ENCODE measurements at places on chromosomes 16 and 17. TPM values are rescaled to one million over a fixed set of nuclear protein-coding genes. Genes with fewer than 3 reads are reported as not detected.
A peak's percentile ranks its signal among the peaks of the same experiment; 100 is the strongest.

GRCh38 chr16:27378871-27379481 lies 23.0 kb upstream of the IL21R start:
- DNase-seq, result no peak
- no peaks in the 10 kb centered on the region for H3K36me3 ChIP-seq
- no peak overlapping the region for H3K4me3 ChIP-seq
- H3K4me1 ChIP-seq, result peaks cover 6% of the 10 kb centered on the region
- H3K27ac ChIP-seq, result no peak overlapping the region

DNA sequence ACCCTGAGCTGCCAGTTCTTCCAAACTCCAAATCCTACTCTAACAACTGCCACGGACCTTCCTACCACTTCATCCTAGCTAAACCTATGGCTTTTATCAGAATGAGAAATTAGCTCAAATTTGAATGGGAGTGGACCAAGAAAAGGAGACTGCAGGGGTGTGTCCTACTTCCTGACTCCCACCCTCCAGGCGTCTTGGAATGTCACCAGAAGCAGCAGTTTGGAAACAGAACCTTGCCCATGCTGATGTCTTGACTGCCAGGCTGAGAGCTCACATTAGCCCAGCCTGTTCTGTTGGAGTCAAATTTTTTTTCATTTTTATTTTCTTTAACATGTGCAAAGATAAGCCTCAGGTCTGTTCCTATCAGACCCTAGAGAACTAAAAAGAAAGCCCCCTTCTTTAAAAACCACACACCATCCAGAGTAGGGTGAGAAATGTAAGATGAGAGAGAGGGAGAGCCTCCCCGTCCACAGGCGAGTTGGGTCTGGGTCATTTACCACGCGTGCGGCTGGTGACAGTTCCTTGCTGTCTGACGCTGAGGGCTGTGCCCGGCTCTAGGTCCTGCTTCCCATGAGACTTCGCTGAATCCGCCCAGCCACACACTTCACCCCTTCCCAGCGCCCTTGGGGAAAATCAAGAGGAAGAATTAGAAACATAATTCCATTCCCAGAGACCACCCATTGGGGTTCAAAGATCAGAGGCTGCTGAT lies 54.3 kb downstream of the WNT3 start:
- no peak overlapping the region for H3K4me3 ChIP-seq
- H3K27ac ChIP-seq, result peak overlapping the region; percentile 69
- peaks cover 26% of the 10 kb centered on the region for H3K4me1 ChIP-seq
- H3K27me3 ChIP-seq, result no peaks in the 10 kb centered on the region

DNA sequence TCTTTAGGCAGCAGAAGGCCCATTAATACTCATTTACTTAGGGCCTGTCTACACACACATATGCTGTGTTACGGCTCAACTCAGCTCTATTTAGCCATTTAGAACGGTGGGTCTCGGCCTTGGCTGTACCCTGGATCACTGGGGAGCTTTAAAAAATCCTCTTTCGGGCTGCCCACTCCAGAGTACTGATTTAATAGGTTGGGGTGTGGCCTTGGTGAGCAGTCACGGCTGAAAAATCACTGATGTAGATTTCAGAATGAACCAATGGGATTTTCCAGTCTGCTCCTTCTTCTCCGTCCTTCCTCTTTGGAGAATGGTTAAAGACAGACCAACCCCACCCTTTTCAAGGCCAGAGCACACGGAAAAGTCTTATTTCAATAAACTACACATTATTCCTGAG lies 223.5 kb downstream of the CCDC182 start:
- H3K4me1 ChIP-seq, result peaks cover 65% of the 10 kb centered on the region
- H3K36me3 ChIP-seq, result no peaks in the 10 kb centered on the region
- H3K27me3 ChIP-seq, result no peaks in the 10 kb centered on the region
- DNase-seq, result no peak

DNA sequence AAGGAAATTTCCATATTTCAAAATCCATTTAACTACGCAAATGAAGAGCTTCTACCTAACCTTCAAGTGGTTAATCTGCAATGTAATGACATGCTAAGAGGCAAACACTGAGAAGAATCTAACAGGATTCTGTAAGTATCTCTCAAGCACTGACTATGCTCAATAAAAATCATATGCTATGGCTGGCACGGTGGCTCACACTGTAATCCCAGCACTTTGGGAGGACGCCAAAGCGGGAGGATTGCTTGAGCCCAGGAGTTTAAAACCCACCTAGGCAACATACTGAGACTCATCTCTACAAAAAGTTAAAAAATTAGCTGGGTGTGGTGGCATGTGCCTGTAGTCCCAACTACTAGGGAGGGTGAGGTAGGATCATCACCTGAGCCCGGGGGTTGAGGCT lies 32.7 kb downstream of the GNA13 start:
- no peak overlapping the region for H3K4me3 ChIP-seq
- H3K36me3 ChIP-seq, result no peaks in the 10 kb centered on the region
- no peak for DNase-seq
- peaks cover 72% of the 10 kb centered on the region for H3K4me1 ChIP-seq

The SAMD14 gene
- total RNA-seq, result 1.6 TPM

The MFAP4 gene
- total RNA-seq, result 65.6 TPM

The RNF227 gene
- 1.0 TPM for total RNA-seq

The NLRC3 gene
- total RNA-seq, result 0.93 TPM

Data from left ventricle myocardium inferior (tissue), 1 donor.